ENCODE measurements at places on chromosomes 13 and 19.

GRCh38 chr13:23626700-23627099 is 56.5 kb downstream of the TNFRSF19 start:
- no peak for DNase-seq

- DNase-seq: no peak
These were observed 235.8 kb upstream of the MIR17HG start for GRCh38 chr13:91111476-91112200.

GRCh38 chr13:113929628-113930615 is 44.0 kb downstream of the C13orf46 start:
- DNase-seq: no peak

DNA sequence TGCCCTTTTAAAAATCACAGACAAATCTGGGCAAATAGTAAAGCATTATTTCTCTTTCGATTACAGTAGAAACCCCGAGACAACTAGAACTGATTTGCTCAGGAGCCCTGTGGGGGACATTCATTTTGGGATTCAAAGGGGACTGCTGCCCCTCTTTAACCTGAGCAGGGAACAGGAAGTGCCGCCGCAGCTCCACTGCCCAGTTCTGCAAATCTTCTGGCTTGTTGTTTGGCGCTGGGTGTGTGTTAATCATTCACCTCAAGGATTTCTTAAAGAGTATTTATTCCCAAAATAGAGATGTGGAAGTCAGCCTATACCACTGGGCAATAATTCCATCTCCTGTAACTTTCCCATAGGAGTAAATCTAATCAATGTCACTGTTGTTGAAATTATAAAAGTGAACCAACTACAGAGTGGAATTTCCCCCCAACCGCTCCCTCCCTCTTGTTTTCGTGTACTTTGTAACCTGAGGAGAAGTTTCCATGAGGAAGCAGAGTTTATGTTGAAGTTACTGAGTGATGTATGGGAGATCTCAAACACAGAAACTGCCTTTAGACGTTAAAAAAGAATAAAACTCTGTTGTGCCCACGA is 515.8 kb downstream of the KLF12 start:
- no peak for DNase-seq

DNA sequence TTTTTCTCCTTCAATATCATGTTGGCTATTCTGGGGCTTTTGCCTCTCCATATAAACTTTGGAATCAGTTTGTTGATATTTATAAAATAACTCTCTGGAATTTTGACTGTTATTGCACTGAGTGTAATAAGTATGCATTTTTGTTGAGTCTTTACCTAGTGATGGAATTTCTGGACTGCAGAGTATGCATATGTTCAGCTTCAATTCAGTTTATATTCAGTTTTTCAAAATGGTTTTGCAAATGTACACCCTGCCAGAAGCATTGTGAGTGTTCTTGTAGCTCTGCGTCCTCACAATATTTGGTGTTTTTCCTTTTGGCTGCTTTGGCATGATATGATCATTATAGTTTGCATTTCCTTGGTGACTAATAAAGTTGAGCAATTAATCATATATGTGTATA is 43.1 kb downstream of the RASL11A start:
- no peak for DNase-seq

GRCh38 chr19:10419646-10420443 is 493 bp upstream of the PDE4A start:
- DNase-seq: no peak

GRCh38 chr13:41463838-41464602 is 6.7 kb downstream of the RGCC start:
- no peak for DNase-seq

DNA sequence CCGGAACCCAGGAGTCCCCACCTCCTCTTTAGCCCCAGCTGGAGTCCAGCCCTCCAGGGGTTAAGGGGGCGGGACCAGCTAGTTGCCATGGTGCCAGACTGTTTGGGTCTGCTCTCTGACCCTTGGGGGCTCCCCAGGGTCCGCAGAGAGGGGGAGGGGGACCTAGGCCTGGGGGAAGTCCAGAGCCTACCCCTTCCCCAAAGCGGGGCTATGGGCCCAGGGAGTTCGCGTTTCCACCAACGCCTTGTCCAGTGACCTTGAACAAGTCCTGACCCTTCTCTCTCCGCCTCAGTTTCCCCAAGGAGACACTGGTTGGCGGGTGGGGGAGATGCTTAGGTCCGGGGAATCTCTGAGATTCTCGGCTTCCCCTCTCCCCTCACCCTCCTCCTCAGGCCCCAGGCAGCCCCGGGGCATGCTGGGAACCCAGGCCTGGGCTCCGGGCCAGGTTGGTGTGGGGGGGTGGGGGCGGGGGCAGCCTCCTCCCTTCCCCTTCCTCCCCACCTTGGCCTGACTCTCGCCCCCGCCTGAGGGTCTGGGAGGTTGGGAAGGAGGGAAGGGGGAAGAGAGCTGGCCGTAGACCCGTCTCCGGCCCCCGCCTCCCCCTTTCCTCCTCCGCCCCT is 2.6 kb upstream of the SPACA6 start:
- no peak for DNase-seq

DNA sequence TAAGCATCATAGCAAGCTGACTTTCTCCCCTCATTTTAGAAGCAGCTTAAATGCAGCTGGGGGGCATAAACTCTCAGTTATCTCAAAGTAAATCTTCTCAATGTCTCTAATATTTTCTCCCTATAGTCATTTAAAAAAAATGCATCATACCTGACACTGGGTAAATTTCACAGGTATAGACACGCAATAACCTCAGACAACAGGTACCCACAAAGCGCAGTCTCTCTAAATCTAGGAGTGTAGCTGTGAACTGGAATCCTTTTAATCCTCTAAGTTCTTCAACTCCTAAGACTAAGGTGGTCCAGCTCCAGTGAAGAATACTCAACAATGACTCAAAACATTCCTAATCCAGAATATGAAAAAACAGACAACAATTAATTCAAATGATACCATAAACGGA is 141.2 kb downstream of the MYCBP2 start:
- DNase-seq: no peak

DNA sequence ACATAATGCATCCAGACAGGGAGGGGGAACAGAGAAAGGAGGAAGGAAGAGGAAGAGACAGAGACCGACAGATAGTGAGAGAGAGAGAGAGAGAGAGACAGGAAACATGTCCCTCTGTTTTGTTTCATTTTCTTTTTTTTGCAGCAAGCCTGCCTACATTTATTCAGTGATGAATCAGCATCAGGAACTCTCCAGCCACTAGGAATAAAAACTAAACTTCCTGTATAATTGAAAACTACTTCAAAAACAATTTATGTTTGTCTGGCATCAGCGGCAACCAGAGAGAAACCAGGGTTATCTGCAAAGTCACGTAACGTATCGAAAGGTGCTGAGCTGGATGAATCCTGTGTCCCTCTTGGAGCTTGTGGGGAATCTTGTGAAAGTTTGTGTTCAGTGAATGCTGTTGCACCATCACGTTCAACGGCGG is 148.6 kb upstream of the SOX21 start:
- no peak for DNase-seq

DNA sequence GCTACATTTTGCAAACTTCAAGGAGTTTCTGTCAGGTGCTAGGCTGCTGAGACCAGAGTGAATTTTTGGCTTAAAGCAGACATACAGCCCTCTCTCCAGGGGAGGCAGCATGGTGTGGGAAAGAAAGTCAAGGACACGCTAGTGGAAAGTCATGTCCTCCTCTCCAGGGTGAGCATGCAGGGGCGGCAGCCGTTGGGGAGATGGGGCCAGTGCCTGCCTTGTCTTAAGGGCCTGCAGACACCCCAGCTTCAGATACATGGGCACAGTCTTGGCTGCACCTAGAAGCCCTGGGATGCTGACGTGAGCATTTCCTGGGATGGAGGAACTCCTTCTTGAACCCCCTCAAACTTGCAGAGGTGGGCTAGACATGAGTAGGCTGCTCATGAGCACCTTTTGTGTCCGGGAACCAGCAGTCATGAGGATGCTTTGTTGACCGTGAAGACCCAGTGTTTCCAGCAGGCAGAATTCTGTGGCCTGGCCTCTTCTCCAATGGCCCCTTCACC is 43.3 kb upstream of the PEPD start:
- DNase-seq: no peak

DNA sequence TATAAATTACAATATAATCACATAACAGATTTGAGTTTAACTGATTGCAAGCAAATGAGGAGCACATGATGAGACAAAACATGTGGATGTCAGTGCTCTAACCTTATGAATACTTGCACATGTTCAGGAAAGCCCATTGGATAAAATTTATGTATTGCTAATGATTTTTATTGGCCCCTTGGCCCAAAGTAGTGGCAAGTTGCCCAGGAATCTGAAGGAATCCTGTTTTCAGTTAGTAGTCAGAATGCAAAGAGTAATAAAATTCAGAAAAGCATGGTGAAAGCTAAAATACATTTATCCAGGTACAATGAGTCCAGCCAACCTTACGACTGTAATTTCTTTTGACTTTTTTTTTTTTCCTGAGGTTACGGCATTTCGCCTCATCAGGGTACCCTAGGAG is 1539.4 kb downstream of the EFNB2 start:
- no peak for DNase-seq

All from kidney epithelial cell (primary cell).